ENCODE measurements at places on chromosomes 3 and 15.
A peak's percentile ranks its signal among the peaks of the same experiment; 100 is the strongest.

- peak; percentile 74 for DNase-seq
These were observed 5.3 kb downstream of the CCDC80 start for GRCh38 chr3:112635674-112636073.

DNA sequence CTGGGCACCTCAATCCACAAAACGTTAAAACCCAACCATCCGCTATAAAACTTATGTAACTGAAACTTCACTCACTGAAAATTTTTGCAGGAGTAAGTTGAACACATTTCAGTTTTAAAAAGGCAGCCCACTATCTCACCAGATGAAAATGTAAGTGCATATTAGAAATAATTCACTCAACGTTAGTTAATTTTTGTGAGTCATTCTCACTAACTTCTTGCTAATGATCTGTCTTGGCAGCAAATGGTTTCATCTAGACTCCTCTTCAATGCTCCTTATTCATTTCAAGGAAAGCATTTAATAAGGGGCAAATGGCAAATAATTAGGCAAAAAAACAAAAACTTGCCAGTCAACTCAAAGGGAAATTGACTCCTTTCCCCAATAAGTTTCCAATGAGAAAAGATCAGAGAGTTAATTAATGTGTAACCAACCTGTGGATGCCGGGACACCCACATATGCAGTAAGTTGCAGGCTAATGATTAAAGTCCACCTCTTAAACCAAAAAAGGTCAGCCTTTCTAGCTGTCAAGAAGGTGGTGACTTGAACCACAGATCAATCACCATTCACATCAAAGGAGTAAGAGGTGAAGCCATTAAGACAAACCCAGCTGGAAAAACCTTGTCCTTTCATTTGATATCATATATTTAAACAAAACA lies 22.9 kb upstream of the PRICKLE2 start:
- DNase-seq: no peak

DNA sequence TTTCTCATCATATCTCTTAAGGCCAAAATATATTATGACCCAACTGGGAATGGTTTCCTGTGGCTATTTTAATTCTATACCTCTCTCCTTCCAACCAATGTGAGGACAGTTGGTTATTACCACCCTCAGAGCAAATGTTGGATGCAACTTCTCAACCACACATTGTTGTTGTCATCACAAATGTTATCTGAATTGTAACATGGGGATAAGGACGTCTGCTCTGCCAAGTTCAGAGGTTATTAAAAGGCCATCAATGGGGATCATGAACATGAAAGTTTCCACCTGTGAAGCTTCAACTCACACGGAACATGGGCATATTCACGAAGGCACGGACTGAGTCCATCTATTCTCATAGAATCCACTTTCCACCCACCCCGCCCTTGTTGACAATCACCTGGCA lies 46.8 kb downstream of the MB21D2 start:
- DNase-seq: peak; percentile 83

DNA sequence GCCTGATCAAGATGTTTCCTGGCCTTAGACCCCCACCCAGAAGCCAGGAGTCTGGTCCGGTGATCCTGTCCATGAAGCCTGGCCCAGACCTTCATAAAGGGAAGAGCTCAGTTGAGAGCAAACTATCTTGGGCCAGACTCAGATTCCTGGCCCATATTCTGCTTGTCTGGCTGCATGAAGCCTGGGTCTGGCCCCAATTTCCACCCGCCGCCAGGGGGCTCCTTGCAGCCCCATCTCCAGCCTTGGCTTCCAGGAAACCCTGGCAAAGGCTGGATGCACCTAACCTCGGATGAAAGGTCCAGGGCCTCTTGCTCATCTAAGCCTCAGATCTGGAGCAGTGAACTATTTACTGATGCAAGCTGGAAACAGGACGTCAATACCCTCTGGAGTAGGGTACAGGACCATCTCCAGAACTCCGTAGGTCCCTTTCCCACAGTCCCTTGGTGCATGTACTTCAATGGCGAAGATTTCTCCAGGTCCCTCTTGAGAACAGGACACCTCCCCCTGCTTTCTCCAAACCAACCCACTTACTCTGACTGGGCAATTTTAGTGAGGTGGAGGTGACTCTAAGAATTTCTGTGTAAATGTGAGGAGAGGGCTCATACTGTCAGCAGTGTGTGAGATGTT lies 5.6 kb downstream of the FOXL2 start:
- DNase-seq: no peak

GRCh38 chr3:127097072-127097405 lies 95.9 kb upstream of the PRR23E start:
- no peak for DNase-seq

Data from right lung (tissue), 10 donors.